MG63 (cell line): ENCODE measurements at places on chromosomes 6 and 20. TPM values are rescaled to one million over a fixed set of nuclear protein-coding genes. Genes with fewer than 3 reads are reported as not detected.

The ORC3 gene
- 35.4 and 69.6 TPM in 2 replicates for total RNA-seq

The IP6K3 gene
- not detected in 2 replicates for total RNA-seq

The ARMH2 gene
- not detected in 2 replicates for total RNA-seq

DNA sequence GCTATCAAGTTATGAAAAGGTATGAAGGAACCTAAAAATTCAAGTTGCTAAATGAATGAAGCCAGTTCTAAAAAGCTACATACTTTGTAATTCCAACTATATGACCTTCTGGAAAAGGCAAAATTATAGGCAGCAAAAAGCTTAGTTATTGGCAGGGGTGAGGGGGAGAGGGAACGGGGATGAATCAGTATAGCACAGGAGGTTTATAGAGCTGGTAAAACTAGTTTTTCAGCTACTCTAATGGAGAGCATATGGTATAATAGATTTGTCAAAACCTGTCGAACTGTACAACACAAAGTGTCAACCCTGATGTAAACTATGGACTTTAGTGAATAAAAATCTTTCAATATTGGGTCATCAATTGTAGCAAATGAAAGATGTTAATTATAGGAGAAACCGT is 18.7 kb downstream of the MANEA start:
- DNase-seq, result no peak

DNA sequence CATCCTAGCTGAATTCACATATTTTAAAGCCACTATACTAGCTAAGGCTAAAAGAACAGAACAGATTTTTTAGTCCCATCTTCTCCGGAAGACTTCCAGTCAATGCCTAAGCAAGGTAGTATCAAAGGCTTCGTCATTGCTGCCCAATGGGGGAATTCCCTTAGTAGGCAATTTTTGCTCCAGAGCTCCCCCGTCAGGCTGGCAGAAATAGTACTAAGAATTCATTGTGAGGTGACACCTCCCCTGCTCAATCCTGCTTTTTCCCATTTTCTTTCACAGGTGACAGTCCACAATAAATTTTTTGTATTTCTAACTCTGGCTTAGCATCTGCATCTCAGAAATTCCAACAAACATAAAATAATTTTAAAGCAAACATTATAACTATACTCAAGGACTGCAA is 52.8 kb upstream of the SRSF6 start:
- peak; percentile 23 for DNase-seq

DNA sequence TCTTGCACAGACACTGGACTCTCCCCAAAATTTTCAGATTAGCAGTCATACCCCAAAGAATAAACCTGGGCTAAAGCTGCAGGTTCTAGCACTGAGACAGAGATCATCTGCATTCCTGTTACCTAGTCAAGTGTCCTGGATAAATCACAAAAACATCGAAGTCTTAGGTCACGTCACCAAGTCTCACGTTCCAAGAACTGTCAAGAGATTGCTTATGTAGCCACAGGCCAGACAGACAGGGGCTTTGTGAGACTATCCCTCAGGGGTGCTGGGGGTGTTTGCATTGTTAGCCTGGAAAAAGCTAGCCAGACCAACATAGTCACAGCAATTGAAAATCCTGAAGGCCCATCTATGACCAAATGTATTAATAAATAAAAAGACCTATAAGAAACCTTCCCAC is 243.1 kb upstream of the PREP start:
- no peak for DNase-seq

GRCh38 chr20:9059931-9060330 is 9.0 kb upstream of the PLCB4 start:
- peak; percentile 80 for DNase-seq
